Activated CD4-positive, alpha-beta T cell treated with anti-CD3 and anti-CD28 coated beads, Interleukin-10, Interleukin-2, amounts not matched to agents 100 ng/mL and 50 ng/mL, durations not matched to agents 16 hours and 8 hours (primary cell): ENCODE measurements at places on chromosomes 4 and X.
A peak's percentile ranks its signal among the peaks of the same experiment; 100 is the strongest.

DNA sequence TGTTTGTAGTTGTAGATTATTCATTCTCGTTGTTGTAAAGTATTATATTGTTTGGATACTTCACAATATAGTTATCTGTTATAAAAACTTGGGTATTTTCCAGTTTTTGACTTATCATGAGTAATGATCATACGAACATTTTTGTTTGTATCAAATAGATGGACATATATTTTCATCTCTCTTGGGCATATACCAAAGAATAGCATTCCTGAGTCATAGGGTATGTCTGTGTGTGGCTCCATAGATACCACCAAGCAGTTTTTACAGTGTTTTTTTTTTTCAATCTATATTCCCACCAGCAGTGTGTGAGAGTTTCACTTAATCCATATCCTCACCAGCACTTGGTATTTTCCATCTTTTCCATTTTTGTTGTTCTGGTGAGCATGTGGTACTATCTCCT lies 89.7 kb upstream of the RAB40AL start:
- DNase-seq, result no peak

DNA sequence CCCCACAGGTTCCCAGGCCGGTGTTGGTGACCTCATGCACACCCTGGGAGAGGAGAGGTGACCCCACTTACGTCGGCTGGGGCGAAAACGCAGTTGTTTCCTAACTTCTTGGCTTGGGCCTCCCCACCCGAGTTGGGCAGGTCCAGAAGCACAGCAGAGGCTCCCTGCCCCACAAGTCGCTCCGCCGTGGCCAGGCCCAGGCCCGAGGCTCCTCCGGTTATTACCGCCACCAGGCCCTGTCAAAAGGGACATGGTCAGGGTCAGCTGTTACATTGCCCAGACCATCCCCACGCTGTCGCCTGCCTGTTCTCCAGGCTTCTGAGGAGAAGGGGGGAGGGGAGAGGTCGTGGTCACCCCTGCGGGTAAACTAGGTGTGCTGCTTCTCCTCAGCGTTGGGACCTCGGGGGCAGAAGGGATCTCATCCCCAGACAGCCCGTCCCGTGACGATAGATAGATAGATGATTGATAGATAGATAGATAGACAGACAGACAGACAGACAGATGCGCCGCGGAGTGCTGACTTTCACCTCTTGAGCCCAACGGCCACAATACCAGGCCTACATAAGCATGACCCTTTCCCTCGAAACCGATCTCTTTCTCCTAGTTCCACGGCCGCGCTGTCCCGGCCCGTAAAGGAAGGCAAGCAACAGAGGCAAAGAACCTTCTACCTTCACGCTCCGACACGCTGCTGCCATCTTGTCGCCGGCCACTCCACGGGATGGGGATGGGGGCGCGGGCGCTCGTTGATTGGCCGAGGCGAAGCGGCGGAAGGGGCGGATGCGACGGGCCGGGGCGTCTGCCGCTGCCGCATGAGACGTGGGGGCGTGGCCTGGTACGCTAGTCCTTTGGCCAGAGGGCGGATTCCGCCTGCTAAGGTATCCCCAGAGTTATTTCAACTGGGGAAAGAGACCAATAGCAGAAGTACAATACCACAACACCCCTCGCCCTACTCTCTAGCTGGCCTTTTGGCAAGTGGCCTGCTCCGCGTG lies at the start of gene HSD17B10:
Gene HSD17B10, minus strand, starts transcription at position 720 of the 989 bp plus-strand sequence. Its CDS starts 25 bp downstream, at position 695.
- peak; percentile 93 for DNase-seq

DNA sequence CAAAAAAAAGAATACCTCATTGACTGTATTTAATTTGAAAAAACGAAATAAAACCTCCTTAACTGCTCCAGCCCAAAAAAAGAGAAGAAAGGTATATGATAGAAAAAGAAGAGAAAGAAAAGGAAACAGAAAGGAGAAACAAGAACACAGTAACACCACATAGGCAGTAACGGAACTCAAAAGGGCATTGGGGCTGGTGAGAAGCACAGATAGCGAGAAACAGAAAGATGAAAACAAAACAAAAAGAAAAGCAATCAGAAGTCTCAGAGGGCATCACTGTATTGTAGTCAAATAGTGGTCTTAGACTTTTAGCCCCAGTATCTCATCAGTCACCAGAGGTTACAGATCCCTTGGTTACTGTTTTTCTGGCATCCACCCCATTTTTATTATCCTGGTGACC lies 88.6 kb downstream of the NFKB1 start:
- DNase-seq, result no peak

DNA sequence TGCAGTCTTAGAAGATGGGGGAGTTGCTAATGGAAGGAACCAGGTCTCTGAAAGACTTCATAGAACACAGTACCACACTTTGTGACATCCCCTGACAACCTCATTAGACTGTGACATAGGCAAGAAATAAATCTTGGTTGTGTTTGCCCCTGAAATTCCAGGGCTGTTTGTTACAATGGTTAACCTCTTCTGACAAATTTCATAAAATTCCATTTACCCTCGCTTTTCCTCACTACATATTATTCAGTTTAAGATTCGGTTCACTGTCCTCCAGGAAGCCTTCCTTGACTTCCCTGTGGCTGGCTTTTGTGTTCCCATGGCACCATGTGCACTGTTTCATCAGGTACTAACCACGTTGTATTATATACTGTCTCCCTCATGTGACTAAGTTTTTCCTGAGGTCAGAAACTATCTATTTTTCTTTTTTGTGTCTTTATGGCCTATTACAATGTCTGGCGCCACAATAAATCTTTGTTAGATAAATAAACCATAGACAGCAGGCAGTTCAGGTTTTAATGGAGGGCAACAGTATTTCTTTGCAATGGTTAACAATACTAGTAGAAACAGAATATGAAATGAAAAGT lies 54.2 kb downstream of the ATXN3L start:
- DNase-seq, result no peak

GRCh38 chrX:9494771-9495170 lies 29.9 kb downstream of the TBL1X start:
- no peak for DNase-seq

DNA sequence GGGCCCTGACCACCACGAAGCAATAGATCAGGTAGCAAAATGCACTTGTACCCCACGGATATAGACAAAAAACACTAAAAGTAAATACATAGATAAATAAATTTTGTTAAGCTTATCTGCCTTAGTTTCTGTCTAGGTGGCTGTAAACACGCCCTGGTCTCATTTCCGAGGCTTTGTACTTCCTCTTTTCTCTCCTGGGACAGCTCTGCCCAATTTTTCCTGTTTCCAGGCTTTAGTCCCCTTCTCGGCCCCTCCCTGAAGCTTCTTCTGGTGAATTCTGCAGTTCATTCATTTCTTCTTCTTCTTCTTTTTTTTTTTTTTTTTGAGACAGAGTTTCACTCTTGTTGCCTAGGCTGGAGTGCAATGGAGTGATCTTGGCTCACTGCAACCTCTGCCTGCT lies 73.4 kb upstream of the STOX2 start:
- DNase-seq, result no peak

DNA sequence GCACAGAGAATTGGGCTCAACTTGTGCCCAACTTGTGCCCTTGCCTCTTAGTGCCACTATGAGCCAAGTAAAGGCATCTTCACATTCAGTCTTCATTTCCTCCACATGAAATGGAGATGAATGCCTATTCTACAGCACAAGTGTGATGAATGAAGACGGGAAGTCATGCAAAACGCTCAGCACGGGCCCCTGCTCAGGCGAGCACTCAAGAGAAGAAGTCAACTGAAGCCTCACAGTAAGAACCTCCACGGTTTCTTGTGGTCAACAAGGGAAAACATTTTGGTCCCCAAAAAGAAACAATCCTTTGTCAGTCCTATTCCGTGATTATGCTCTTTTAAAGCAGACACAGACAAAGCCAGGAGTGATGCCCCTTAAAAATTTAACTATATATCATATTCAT lies 87.0 kb downstream of the IRF2 start:
- DNase-seq, result no peak

GRCh38 chrX:6159468-6159867 lies 69.2 kb downstream of the NLGN4X start:
- no peak for DNase-seq

GRCh38 chrX:46642145-46642544 lies 68.6 kb downstream of the CHST7 start:
- DNase-seq, result peak; percentile 41

GRCh38 chr4:27398631-27399310 lies 538.1 kb downstream of the STIM2 start:
- DNase-seq, result no peak

DNA sequence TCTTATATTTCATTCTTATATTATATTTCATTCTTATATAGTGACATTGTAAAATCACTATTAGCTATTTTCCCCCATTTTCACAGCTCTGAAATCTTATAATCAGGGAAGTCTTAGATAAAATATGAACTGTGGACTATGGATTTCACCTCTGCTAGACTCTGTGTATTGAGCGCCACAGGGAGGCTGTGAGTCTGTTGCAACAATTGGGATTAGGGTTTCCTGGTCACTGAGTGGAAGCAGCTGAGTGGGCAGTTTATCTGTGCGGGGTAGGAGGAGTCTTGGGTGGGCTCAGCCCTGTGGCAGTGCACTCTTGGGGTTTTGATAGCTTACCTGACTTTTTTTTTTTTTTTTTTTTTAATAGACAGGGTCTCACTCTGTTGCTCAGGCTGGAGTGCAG lies 249.5 kb downstream of the PTTG2 start:
- DNase-seq, result no peak

DNA sequence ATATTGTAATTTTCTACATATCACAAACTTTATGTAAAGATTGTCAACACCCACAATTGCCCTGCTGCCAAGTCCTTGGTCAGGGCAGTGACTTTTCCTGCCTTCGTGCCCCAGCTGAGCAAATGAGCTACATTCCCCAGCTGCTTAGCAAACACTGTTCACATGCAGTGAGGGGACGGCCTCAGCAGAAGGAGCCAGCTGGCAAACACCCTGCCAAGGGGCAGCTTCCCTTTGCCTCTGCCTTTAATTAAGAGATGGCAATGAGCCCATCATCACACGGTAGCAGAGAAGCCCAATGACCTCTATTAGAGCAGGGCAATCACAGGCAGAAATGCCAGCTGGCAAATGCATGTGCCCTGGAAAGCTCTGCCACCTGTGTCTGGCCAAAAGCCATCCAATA lies 253.4 kb downstream of the EPHA5 start:
- no peak for DNase-seq

GRCh38 chr4:4289597-4289940 lies 385 bp downstream of the LYAR start:
- DNase-seq, result no peak

GRCh38 chr4:44147571-44148075 lies 301.0 kb downstream of the KCTD8 start:
- no peak for DNase-seq

- no peak for DNase-seq
Measured at GRCh38 chrX:111728096-111728495, 47.1 kb downstream of the ALG13 start.

DNA sequence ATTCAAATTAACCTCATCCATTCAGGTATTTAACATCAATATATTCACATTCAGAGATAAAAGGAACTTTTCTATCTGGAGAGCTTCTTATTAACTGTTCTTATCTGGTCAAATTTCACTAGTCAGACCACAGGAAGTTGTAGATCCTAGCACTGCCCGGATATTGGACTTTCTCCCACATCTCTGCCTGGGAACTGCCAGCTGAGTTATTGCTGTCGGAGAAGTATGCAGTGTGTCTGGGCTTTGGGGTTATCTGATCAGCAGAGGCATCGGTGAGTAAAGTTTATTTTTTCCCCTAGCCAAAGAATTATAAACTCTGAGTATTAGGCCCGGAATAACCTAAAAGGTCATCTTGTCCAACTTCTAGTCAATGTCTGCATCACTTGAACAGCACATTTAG lies 45.1 kb downstream of the OR13H1 start:
- DNase-seq, result no peak

GRCh38 chr4:179486570-179487335 lies 2044.5 kb upstream of the AGA start:
- no peak for DNase-seq

GRCh38 chr4:148067301-148067916 lies 335.5 kb downstream of the ARHGAP10 start:
- DNase-seq, result no peak

- DNase-seq, result no peak
Measured at GRCh38 chr4:17866810-17867209, 56.0 kb downstream of the NCAPG start.

DNA sequence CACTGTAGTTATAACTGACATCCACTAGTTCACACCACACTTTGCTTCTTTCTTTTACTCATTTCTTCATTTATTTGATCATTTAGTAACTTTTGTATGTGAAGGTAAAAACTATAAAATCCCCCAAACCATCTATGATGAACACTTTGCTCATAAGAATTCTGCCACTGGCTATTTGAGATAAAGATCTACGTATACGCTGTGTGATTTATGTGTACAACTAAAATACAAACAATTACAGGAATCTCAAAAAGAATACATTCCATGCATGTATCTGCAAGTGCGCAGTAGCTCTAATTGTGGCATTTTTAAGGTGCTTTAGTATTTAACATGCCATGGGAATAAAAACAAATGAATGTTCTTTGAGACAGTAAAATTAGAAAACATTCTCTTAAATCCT lies 156.9 kb upstream of the NAP1L5 start:
- DNase-seq, result no peak

- DNase-seq, result no peak
Measured at GRCh38 chr4:52655506-52655905, 3.6 kb downstream of the USP46 start.

DNA sequence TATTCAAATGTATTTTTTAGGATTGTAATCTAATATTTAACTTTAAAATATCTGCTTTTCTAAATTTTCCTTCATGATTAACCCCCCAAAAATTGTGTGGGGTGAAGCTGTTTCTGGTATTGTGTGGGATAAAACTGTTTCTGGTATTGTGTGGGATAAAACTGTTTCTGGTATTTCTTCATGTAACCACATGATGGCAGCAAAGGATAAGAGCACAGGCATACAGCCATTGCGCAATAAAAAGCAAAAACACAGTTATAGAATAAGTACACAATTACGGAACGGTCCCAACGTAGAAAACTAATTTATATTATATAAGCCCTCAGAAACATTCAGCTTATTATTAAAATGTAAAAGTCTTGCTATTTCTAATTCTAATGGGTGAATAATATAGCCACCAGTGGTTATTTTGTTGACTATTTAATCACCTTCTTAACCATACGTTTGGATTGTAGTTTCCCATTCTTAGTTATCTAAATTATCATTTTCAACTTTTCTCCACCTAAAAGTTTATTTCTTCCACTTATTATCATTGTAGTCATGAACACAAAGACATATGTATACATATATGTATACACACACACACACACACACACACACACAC lies 333.9 kb upstream of the FSTL5 start:
- peak; percentile 58 for DNase-seq

- no peak for DNase-seq
Measured at GRCh38 chr4:181966104-181966551, 277.1 kb upstream of the TENM3 start.

DNA sequence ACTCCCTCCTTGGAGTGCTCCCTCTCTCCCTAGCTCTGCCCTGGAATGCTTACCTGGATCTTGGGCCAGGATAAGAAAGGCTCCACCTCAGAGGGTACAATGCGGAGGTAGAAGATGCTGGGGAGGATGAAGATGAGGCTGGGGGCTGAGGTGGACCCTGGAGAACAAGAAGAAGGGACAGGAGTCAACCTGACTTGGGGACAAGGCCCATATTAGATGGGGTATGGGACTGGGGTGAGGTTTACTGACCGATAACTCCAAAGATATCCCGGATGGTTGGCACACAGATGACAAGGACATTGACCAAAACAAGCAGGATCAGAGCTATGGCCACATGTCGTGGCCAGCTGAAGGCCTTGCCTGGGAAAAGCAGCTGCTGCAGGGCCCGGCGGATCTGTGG lies 10.6 kb downstream of the SLC38A5 start:
- no peak for DNase-seq

GRCh38 chrX:23435575-23435974 lies 100.9 kb downstream of the PTCHD1 start:
- no peak for DNase-seq
